Brain pericyte (primary cell): ENCODE measurements at places on chromosomes 1 and 21.

- no peak for DNase-seq
Observed at GRCh38 chr1:81208441-81208840, 592.3 kb upstream of the ADGRL2 start.

GRCh38 chr1:247701338-247701737 is 15.1 kb downstream of the OR6F1 start:
- DNase-seq: no peak

GRCh38 chr1:219340796-219341195 is 167.1 kb downstream of the LYPLAL1 start:
- no peak for DNase-seq

DNA sequence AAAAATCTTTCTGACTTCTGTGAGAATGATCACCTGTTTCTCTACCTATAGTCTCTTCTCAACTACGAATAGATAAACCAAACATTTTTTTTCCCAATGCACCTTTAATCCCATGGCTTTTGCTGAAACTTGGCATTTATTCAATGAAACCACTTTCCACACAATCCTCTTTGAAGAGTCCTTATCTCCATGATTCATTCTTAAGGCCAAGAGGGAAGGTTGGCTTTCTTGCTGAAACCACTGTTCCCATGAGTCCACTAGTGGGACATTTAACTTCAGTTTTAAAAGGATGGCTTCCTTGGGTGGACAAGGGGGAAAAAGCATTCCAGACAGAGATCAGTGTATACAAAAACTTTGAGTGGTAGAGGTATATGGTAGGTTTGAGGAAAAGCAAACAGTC is 73.6 kb downstream of the CRB1 start:
- no peak for DNase-seq

DNA sequence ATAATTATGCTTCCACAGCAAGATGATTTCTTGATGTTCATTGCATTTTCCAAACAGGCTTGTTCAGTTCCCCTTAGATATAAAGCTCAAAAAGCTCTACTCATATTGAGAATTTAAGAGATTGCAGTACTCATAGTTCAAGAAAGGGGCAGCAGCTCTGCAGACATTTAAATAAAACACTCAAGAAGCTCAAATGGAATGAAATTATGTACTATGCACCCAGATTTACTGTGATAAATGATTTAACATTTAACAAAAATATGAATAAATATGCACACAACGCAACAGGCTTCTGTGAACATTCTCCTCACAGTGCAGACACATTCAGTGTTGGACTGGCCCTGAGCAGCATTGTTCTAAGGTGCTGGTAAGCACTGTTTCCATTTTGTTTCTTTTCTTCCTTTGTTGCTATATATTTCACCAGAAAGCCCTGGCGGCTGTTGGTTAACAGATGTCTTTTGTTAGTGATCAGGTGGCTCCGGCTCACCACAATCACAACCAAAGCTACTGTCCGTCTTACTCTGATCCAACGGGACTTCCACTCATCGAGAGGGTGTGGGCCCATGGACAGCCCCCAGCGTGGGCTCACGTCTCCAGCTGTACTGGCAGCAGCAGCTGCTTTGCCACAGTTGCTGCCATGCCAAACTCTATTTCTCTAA is 1440.3 kb downstream of the NCAM2 start:
- DNase-seq: no peak

DNA sequence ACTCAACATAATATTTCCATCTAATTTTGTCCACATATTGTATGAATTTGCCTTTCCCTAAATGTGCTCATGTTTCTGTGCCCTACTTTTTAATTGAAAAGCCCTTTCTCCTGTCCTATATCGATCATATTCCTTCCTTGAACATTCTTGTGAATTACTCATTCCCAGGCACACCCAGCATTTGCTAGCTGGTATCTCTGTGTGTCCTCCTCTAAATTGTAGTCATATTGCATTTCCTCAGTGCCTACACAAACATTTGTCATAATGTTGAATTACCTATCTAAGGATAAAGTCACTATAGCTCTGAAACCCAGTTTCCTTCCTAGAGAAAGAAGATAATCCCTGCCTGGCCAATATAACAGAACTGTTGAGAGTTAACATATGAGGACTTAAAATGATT is 39.6 kb upstream of the TBX15 start:
- no peak for DNase-seq

GRCh38 chr1:69661686-69662085 is 94.0 kb downstream of the LRRC7 start:
- no peak for DNase-seq

GRCh38 chr1:31752952-31753475 is 11.1 kb downstream of the ADGRB2 start:
- DNase-seq: no peak

DNA sequence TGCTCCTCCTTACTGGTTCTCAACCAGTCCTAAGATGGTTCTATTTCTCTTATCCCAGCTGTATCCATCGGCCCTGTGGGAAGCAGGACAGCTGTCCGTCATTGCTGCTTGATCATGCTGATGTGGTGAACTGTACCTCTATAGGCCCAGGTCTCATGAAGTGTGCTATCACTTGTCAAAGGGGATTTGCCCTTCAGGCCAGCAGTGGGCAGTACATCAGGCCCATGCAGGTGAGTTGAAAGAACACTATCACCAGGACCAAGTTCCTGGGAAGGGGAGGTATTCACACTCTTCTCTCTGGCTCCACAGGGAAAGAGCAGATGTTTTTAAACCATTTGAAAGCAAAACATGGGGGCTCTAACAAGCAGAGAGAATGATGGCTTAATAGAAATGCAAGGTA is 302.6 kb downstream of the PAPPA2 start:
- no peak for DNase-seq

DNA sequence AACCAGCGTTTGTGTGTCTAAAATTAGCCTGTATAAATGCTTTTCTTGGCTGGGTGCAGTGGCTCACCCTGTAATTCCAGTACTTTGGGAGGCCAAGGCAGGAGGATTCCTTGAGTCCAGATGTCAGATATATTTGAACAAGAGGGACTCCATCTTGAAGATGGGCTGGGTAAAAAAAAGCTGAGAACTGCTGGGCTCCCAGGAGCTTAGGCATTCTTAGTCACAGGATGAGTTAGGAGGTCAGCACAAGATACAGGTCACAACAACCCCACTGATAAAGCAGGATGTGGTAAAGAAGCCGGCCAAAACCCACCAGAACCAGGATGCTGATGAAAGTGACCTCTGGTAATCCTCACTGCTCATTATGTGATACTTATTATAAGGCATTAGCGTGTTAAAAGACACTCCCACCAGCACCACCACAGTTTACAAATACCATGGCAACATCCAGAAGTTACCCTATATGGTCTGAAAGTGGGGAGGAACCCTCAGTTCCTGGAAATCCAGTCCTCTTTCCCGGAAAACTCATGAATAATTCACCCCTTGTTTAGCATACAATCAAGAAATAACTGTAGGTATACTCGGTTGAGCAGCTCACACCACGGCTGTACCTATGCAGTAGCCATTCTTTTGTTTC is 36.2 kb upstream of the ZNF496 start:
- DNase-seq: no peak

DNA sequence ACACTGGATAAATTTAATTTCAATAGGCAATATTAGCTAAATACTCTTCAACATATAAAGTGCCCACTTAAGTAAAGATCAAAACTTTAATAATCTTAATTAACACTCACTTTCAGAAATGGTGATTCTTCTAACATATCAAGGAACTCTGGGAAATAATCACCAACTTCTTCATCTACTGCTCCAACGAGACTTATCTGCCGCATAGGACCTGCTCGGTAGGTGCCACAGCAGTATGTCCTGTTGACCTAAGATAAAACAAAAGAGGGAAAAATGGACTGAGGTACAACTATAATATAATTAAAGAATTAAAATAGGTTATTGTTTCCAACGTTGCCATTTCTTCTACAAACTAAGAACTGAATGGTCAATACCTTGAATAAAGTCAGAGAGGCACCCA is 18.3 kb upstream of the PHTF1 start:
- DNase-seq: no peak
